Cortex of kidney (tissue), 1 donor: ENCODE measurements at places on chromosomes 3 and 15.

DNA sequence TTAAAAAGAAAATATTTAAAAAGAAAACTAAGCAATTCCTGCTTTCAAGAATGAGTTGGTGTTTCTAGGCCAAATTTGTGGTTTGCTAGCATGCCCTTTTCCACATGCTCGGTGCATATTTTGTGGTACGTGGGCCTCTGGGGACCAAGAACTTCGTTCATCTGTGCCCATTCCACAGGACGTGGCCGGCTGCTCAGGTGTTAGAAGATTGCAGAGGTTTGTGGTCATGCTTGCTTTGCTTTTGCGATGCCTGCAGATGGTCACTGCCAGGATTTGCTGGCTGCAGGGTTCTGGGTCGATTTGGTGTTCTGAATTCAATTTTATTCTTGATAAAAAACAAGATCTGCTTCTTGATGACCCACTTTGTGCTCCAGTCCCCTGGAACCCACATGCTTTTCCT is 7.5 kb downstream of the PSTPIP1 start:
- no peak for DNase-seq

GRCh38 chr3:126512026-126512425 is 5.5 kb downstream of the UROC1 start:
- no peak for DNase-seq

- DNase-seq: no peak
Observed at GRCh38 chr3:65854606-65855304, 184.0 kb downstream of the MAGI1 start.

DNA sequence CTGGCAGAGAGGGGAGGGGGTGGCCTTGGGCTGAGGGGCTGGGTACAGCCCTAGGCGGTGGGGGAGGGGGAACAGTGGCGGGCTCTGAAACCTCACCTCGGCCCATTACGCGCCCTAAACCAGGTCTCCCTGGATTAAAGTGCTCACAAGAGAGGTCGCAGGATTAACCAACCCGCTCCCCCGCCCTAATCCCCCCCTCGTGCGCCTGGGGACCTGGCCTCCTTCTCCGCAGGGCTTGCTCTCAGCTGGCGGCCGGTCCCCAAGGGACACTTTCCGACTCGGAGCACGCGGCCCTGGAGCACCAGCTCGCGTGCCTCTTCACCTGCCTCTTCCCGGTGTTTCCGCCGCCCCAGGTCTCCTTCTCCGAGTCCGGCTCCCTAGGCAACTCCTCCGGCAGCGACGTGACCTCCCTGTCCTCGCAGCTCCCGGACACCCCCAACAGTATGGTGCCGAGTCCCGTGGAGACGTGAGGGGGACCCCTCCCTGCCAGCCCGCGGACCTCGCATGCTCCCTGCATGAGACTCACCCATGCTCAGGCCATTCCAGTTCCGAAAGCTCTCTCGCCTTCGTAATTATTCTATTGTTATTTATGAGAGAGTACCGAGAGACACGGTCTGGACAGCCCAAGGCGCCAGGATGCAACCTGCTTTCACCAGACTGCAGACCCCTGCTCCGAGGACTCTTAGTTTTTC is 4.9 kb downstream of the ISL2 start:
- no peak for DNase-seq

DNA sequence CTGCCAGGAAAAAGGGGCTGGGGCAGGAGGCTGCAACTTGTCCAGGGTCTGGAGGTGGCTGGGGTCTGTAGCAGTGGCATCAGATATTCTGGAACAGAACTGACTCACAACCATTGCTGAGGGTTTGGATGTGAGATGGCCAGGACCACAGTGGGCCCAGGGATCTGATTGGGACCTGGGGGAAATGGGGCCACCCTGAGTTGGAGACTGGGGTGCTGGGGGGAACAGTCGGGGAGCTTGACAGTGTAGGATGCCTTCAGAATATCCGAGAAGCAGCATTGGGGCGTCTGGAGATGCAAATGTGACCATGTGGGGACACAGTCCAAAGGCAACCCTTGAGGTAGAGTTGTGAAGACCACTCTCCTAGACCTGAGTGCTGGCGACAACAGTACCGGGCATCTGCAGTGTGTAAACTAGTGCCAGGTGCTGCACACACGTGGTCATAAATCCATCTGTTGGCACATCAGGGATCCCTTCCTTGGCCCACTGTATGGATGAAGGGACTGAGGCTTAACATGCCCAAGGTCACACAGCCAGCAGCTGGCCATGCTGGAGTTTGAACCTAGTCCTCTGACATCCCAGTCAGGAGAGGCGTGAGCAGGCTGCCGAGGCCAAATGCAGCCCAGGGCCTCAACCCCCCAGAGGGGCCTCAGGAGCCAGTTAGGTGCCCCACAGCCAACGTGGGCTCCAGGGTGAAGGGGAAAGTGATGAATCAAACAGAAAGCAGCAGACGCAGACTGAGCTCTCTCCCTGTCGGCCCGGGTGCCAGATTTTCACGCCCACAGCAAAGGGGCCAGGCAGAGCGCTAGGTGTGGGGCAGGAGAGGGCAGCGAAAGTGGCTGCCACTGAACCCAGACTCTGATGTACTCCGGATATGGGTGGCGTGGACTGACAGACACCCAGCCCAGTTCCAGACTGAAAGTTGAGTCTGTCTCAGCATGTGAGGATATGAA is 18.8 kb downstream of the HEMK1 start:
- DNase-seq: no peak

DNA sequence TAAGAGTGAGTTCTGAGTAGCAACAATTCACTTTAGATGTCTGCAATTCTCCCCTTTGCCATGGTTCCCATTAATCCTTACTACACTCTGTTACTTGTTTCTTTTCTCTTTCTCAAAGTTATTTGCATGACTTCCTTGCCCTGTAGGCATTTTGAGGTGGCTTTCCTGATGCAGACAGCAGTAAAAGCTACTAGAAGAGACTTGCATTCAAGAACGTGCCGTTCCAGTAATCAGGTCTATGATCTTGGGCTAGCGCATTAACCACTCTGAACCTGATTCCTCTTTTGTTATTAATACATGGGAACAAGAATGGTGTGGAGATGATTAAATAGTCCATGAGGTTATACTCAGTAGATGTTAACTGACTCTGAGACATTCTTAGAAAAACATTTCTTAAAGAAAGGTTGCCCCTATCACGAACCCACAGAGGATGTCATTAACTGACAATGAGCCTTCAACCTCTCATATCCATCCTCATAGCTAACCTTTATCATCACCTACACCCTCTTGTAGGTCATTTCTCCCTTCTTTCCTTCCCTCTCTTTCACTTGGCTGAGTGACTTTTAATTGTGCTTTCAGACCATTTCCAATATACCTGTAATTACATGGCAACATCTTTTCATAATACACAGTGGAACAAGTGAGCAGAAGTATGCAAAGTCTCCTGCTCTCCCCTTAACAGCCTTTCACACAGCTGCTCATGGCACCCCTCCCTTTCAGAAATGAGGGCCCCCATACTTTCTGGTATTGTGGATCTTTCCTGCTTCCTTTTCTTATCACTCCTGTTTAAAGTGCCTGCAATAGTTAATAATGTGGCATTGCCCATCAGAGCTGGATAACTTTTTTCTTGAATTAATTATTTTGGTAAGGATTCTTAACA is 175.9 kb downstream of the CHST2 start:
- DNase-seq: no peak

- DNase-seq: no peak
Observed at GRCh38 chr15:39016706-39017105, 452.1 kb upstream of the RASGRP1 start.

GRCh38 chr3:171192176-171192854 is 165.8 kb upstream of the SLC2A2 start:
- DNase-seq: no peak

- DNase-seq: no peak
Observed at GRCh38 chr15:52445954-52446353, 82.7 kb downstream of the MYO5A start.

GRCh38 chr15:68344600-68344999 is 67.1 kb downstream of the FEM1B start:
- DNase-seq: no peak

GRCh38 chr3:56087451-56088053 is 380.7 kb downstream of the ERC2 start:
- DNase-seq: no peak

DNA sequence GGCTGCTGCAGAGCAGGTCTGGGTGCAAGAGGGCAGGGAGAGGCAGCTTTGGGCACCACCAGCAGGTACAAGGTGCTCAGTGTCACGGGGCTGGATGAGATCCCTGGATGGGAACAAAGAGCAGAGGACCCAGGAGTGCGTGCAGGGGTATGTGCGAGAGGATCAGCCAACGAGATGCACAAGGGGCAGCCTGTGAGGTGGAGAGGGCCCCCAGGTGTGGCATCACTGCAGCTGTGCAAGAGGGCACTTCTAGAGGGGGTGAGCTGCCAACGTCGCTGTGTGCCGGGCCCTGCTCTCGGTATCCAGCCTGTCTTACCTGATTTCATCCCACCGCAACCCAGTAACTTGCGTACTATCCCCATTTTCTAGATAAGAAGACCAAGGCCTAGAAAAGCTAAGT is 67.3 kb upstream of the SNRPA1 start:
- no peak for DNase-seq

GRCh38 chr3:102104033-102104432 is 254.7 kb downstream of the NFKBIZ start:
- no peak for DNase-seq

- DNase-seq: no peak
Observed at GRCh38 chr3:76700323-76700722, 339.6 kb upstream of the ROBO2 start.

DNA sequence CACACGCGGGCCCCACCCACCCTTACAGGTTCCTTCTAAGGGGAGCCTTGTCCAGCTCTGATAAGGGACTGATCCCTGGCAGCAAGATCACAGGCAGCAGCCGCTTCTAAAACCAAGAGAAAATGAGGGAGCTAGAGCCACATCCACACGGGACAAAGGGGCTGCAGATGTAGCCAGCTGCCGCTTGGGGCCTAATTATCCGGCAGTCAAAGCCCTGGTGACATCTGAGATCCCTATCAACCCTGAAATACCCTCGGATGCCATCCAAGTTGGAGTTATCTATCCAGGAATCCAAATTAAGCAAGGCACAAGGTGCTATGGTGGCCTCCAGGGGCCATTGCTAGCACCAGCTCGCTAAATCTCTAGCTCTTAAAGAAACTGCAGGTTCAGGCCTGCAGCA is 248.3 kb downstream of the VPS13C start:
- no peak for DNase-seq

GRCh38 chr3:149479621-149480325 is 5.3 kb downstream of the TM4SF4 start:
- DNase-seq: no peak

GRCh38 chr15:26294059-26294689 is 431.0 kb upstream of the ATP10A start:
- no peak for DNase-seq

GRCh38 chr3:42134867-42135464 is 43.8 kb downstream of the TRAK1 start:
- DNase-seq: no peak

GRCh38 chr3:81105789-81106488 is 655.5 kb downstream of the GBE1 start:
- no peak for DNase-seq

DNA sequence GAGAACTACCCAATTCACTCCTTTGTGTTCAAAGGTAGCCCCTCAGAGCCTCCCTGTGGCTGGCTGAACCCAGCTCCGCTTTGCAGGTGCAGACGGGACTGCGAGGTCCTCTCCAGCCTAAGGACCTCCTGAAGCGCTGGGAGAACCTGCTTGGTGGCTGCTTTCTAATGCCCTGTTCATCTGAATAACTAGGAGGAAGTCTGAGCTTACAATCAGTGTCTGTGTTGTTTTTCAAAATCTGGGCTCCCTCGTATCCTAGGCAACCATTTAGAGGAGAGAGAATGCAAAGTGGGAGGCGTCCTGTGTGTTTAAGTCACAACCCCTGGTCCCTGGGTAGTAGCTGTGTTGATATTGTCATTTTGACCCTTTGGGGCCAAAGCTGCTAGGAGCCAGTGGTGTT is 99.9 kb downstream of the GABRG3 start:
- no peak for DNase-seq

DNA sequence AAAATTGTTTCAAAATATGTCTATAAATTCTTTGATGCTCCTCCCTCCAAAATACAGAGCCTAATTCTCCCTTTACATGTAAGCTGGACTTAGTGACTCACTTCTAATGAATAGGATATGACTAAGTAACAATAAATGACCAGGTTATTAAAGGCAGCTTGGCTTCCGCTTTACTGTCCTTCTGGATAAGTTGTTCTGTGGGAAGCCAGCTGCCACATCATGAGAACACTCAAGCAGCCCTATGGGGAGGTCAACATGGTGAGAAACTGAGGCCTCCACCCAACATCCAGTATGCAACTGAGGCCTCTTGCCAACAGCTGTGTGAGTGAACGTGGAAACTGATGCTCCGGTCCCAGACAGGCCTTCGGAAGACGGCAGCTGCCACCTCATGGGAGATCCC is 247.3 kb upstream of the CHRM5 start:
- DNase-seq: no peak

DNA sequence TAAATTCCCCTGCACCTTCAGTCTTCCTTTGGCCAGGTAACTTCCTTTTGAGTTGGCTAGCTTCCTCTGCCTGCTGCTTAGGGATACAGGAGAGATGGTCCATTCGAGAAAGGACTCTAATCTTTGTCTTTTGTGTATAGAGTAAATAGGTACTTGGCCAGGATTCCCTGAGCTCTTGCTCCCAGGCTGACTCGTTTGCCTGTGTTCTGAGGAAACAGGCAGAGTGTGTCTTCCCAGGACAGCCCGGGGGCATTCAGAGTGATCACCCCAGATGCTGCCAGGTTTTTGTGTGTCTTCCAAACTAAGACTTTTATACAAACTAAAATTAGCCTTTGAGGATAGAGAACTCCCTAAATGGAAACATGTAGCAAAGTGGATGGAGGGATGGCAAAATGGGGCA is 39.5 kb downstream of the TMEM108 start:
- no peak for DNase-seq

DNA sequence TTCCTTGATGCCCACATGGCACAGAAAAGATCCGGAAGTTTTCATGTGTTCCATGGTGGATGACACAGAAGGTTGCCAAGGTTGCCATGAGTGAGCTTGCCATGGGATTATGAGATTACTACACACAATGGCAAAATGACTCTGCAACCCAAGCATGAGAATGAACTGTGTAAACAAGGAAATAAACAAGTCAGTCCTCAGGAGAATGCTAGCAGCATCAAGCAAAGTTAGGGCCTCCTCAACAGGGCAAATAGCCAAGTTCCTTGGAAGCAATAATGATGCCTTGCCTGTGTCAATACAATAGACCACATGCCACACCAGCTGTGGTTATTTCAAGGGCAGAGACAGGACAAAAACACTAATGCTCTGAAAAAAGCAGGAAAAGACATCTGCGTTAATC is 41.8 kb downstream of the AQR start:
- no peak for DNase-seq

DNA sequence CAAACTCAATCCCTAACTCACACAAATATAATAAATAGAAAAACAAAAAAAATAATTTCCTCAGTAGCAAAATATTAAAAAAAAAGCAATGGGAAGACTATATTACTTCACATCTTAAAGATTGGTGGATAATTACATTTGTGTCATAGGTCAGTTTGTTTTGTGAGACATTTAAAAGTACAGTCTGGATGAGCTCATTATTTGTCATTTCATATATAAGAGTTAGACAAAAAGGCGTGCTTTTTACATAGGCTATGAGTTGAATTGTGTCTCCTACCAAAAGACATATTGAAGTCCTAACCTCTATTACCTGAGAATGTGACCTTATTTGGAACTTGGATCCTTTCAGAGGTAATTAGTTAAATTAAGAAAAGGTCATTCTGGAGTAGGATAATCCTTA is 710.1 kb upstream of the CBLB start:
- DNase-seq: no peak
